ENCODE measurements at places on chromosomes 13 and 19.
A peak's percentile ranks its signal among the peaks of the same experiment; 100 is the strongest.

- no peak for DNase-seq
Measured at GRCh38 chr13:83153848-83154247, 728.4 kb downstream of the SLITRK1 start.

DNA sequence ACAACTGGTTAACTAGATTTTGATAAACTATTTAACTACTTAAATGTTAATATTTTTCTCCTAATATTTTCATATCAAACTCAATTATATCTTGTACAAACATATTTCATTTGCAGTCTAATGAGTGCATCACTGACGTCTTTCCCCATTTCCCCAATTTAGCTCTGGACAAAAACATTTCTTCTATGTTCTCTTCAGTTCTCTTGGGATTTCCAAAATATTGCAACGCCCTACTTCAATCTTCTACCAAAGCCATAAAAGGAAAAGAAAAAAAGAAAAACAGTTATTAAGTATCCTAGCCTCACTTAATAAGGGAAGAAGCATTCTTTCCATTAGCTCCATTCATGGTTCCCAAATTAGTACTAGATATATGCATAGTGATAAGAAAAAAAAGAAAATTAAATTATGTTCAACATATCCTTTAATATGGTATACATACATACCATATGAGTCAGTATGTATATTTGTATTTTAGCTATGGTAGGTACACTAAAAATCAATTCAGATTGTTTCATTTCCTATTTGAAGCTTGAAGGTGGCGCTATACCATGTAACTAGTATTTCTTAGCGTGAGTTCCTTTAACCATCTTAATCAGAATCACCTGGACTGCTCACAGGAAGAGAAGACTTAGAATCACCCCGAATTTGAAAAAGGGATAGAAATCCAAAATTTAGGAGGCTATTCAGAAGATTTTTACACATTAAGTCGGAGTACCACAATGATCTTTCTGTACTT, 9.9 kb downstream of the FBXL3 start:
- peak; percentile 73 for DNase-seq

GRCh38 chr13:35936246-35936978, 194.8 kb downstream of the DCLK1 start:
- no peak for DNase-seq

DNA sequence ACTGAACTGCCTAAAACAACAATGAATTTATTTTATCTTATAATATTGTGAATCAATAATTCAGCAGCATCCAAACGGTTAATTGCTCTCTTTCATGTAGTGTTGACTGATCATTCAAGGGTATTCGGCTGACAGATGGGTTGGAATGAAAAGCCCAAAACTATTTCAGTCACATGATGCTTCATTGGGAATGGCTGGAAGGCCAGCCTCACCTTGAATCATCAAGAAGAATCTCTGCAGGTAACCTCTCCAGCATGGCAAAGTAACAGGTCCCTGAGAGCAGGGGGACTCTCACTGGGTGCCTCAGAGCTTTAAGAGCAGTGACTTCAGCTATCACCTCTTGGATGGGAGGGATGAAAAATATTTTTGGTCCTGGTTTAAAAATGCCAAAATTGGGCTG, 1395.7 kb downstream of the OLFM4 start:
- DNase-seq = no peak

- DNase-seq = no peak
Measured at GRCh38 chr13:20418953-20419352, 106.7 kb downstream of the CRYL1 start.

- DNase-seq = no peak
Measured at GRCh38 chr19:54461210-54461609, 2.4 kb downstream of the LENG9 start.

DNA sequence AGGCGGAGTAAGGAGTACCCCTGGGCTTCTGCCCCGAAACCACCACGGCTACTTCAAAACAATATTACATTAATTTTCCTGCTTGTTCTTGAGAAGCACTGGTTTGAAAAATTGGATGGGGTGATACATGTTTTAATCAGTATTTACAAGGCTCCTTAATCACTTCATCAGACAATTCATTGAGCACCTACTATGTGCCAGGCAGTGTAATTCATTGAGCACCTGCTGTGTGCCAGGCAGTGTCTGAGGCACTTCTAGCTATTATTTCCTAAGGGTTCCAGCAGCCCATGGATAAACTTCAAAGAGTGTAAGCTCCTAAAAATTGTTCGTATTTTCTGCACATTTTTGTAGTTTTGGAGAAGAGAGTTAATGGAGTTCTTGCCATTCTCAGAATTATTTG, 1.6 kb upstream of the GAS6 start:
- DNase-seq = no peak

DNA sequence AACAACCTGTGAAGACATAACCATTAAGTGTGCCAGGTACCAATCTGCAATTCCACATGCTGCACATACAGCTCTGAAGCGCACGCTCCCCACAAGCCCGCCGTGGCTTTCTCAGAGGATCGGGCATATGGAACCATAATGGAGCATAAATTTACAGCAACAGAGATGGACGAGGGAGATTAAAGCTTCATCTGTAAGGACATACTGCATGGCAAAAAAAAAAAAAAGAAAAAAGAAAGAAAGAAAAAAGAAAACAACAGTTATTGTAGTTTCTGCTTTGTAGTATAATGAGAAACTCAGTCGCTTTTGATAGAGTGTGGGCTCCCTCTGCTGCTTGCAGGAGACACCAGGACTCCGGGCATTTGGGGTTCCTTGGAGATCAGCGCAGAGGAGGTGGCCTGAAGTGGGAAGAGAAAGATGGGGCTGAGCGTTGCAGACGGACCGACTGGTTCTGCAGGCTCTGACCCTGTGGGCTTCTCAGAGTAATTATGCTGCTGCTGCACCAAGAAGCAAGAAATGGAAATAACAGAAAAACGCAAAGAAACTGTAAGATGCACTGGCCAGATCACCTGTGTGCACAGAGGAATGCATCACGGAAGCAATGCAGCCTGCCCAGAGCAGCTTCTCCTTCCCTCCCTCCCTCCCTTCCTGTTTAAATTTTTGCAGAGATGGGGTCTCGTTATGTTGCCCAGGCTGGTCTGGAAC, 10.8 kb upstream of the PDCD5 start:
- peak; percentile 57 for DNase-seq

DNA sequence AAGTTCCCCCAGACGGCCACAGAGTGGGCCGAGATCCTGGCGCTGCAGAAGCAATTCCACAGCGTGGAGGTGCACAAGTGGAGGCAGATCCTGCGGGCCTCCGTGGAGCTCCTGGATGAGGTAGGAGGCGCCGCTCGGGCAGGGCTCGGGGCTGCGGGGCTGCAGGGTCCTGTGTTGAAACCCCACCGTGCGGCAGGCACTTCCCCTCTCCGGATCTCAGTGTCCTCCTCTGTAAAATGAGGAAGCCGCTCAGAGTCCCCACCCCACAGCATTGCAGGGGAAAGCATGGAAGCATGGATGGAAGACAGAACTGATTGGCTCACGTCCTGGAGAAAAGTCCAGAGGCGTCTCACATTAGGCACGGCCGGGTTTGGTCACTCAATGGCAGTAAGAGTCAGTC, 6.8 kb upstream of the SCN1B start:
- DNase-seq = peak; percentile 39

GRCh38 chr13:20270163-20270865, 38.2 kb upstream of the GJB6 start:
- no peak for DNase-seq
